Astrocyte (in vitro differentiated cells and primary cell): ENCODE measurements at places on chromosomes 13 and 19. TPM values are rescaled to one million over a fixed set of nuclear protein-coding genes. Genes with fewer than 3 reads are reported as not detected.

- peak; percentile 62 for DNase-seq
Observed at GRCh38 chr13:95784900-95785290, 108.0 kb downstream of the DNAJC3 start.

DNA sequence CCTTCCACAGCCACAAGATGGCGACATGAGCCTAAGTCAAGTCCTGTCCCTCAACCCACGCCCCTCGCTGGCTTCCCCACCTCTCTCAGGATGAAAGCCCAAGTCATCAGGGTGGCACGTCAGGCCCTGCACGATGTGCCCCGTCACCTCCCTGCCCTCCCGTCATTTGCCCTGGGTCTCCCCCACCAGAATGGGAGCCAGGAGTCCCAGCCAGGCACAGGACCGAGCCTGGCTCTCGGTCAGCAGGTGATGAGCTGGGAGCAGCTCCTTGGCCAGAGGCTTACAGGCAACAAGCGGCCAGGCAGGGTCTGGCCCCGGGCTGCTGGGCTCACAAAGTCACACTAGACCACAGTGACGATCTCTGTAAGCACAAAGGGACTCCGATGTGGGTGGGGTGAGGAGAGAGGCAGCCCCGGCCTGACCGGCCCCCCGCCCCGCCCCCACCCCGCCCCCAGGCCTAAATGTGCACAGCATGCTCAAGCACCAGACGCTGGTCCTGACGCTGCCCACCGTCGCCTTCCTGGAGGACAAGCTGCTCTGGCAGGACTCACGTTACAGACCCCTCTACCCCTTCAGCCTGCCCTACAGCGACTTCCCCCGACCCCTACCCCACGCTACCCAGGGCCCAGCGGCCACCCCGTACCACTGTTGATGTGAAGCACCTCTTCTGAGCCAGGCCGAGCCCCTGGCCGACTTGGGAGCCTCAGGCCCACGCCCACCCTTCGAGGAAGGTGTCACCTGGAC lies 7.3 kb downstream of the MRPL4 start:
- peak; percentile 62 for DNase-seq

DNA sequence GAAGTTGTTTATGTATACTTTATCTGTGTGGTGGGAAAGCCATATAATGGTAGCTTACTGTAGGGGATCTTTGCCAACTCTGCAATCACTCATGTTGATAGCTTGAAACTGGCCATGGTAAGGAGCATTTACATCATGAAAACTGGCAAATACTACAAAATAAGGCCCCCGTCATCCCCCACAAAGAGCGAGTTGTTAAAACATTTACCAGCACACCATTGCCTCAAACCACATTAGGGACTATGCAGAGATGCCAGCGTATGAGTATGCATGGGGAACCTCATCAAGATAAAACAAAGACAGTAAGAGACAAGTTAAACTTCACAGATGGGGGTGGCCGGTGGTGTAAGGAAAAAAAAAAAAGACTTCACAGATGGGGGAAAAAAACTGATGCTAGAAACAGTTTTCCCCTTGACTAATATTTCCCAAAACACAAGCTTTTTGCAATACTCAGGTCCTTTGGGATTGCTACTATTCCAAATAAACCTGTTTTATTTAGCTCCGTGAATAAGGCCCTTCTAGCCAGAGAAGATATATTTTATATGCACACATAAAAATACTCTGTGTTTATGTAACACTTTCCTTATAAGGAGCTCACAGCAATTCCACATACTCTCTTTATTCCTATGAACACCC lies 70.6 kb upstream of the SERP2 start:
- DNase-seq = peak; percentile 87

DNA sequence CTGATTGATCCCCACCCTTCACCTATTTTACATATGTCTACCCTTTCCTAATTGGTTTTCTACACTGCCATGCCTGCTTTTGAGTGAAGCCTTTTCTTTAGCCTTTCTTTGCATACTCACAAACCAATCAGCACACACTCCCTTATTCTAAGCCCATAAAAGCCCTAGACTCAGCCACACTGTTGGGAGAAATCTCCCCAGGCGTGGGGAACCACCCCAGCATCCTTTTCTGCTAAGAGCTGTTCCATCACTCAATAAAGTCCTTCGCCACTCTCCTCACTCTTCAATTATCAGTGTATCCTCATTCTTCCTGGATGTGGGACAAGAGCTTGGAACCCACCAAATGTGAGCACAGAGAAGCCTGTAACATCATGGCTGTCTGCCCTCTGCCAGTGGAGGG lies 343.6 kb downstream of the SLITRK1 start:
- no peak for DNase-seq

- peak; percentile 61 for DNase-seq
Observed at GRCh38 chr19:19911150-19911549, 10.4 kb downstream of the ZNF93 start.

GRCh38 chr19:30563691-30564090 lies 191.5 kb downstream of the ZNF536 start:
- DNase-seq = no peak

The SYCN gene
- total RNA-seq = not detected in 2 replicates

- no peak for DNase-seq
Observed at GRCh38 chr19:38877781-38878574, at the start of gene RINL. RINL (minus strand) TSS chr19:38878275; CDS start chr19:38876742, 1,533 bp downstream.

- no peak for DNase-seq
Observed at GRCh38 chr13:98026457-98026857, 73.0 kb downstream of the IPO5 start.

- DNase-seq = no peak
Observed at GRCh38 chr19:46449228-46449627, 20.5 kb upstream of the PNMA8C start.

- no peak for DNase-seq
Observed at GRCh38 chr13:28434926-28435325, 60.0 kb downstream of the FLT1 start.

DNA sequence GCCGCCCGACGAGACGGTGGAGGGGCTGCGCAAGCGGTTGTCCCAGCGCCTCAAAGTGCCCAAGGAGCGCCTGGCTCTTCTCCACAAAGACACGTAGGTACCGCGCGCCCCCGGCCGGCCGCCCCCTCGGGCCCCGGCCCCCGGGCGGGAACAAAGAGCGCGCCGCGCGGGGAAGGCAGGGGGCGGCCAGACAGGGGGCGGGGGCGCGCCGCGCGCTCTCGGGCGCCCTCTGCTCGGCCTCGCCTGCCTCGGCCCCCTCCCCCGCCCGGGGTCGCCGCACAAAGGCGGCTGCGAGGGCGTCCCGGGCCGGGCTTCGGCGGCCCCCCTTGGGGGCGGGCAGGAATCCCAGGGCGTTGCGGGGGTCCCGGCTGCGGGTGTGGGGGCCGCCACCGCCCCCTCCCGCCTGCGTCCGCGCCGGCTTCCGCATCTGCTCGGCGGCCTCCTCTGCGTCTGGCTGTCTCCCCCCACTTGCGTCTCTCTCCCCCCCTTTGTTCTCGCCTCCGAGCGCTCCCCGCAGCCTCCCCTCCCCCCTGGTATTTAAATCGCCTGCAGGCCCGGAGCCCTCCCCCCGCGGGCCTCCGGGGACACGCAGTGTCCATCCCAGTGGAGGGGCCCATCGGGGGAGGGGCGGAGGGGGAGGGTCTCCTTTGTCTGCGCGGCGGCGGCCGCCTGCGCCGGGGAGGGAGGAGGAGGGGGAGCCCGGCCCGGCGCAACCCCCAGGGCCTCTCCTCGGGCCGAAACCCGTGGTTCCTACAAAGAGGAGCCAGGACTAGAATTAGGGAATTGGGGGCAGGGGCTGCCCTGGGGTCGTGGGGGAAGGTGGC lies 2.3 kb downstream of the MIDN start:
- no peak for DNase-seq

- no peak for DNase-seq
Observed at GRCh38 chr19:33401683-33402420, 28.3 kb downstream of the CEBPG start.

The PSG1 gene
- total RNA-seq = 0.52 and 1.0 TPM in 2 replicates

The CD70 gene
- total RNA-seq = 0.34 and 0.48 TPM in 2 replicates

The FCER2 gene
- total RNA-seq = not detected in 2 replicates

DNA sequence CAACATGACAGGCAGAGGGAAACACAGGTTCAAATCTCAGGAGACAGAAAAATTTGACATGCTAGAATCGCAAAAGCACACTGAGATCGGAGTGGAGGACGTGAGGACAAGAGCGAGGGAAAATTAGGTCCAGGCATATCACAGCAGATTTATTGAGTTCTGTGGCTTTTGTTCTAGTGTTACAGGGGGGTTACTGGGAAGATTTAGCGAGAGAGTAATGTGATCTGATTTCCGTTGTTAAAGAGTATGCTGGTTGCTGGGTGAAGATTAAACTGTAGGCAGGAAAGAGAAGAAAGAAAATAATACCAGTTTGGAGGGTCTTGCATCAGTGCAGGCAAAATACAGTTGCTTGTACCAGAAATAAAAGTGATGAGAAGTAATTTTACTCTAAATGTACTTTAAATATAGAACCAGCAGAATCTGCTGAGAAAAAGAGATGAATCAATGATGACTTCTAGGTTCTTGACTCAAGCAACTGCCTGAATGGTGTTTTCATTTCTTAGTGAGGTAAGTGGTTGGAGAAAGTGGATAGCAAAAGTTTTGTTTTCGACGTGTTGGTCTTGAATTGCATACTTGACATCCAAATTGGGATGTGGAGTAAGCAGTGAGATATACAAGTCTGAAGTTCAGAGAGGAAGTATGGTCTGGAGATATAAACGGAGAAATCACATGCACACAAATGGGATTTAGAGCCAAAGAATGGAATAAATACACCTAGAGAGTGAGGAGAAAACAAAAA lies 35.7 kb downstream of the UFM1 start:
- DNase-seq = no peak
